NCI-H1694 treated with DMSO at 0.1 percent for 48 hours (cell line): ENCODE measurements at places on chromosomes 6 and 20.

DNA sequence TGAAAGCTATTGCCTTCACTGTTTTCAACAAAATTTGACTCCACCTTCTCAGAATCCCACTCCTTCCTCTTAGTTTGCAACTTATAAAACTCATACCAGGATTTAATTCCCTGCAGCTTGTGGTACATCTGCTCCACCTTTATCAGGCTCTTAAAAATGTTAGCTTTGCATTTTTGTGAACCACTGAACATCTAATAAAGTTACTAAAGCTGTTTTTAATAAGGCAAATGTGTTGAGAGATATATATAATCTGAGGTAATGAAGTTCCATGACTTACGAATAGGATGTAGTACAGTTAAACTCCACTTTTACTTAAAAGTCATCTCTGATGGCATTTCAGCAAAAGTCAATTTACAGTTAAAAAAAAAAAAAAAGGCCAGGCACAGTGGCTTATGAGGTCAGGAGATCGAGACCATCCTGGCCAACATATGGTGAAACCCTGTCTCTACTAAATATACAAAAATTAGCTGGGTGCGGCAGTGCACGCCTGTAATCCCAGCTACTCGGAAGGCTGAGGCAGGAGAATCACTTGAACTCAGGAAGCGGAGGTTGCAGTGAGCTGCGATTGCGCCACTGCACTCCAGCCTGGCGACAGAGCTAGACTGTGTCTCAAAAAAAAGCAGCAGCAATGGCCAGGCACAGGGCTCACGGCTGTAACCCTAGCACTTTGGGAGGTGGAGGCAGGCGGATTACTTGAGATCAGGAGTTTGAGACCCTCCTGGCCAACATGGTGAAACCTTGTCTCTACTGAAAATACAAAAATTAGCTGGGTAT, 106.2 kb downstream of the KIF13A start:
- no peak for DNase-seq

- no peak for DNase-seq
Observed at GRCh38 chr20:61755971-61756845, 309.5 kb downstream of the TAF4 start.

DNA sequence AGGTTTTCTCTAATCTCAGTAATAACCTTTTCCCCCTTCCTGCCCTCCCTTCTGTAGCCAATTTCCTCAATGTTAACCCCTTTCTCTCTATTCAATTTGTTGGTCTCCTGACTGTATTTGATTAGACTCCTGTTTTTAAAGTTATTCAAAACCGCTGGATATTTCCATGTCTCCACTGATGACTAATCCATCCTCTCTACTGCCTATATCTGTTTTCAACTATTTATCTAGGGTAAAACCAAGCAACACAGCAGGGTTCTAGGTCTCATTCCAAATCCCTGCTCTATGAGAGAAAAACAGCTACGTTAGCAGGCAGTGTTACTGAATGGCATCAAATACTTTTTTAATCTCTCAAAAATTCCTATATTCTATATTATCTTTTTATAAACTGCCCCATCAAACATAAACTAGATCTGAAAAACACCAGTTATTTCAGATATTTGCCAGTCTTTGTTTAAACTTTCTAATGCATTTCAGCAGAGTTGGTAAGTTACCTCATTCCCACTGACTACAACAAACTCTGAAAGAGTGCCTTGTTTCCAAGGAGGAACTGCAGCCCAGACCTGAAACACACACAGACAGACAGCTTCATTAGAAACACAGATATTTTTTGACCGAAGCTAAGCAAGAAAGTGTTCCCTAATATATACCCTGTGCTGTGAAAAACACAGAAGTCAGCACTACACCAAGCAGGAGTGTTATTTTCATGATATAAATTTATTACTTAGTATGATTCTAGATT, 8.2 kb downstream of the RTN4IP1 start:
- DNase-seq = no peak

GRCh38 chr6:52359403-52359802, 2.5 kb upstream of the PAQR8 start:
- no peak for DNase-seq

- no peak for DNase-seq
Observed at GRCh38 chr20:61204206-61204605, 47.9 kb upstream of the CDH4 start.

- no peak for DNase-seq
Observed at GRCh38 chr6:148142821-148143220, 199.8 kb upstream of the SASH1 start.

DNA sequence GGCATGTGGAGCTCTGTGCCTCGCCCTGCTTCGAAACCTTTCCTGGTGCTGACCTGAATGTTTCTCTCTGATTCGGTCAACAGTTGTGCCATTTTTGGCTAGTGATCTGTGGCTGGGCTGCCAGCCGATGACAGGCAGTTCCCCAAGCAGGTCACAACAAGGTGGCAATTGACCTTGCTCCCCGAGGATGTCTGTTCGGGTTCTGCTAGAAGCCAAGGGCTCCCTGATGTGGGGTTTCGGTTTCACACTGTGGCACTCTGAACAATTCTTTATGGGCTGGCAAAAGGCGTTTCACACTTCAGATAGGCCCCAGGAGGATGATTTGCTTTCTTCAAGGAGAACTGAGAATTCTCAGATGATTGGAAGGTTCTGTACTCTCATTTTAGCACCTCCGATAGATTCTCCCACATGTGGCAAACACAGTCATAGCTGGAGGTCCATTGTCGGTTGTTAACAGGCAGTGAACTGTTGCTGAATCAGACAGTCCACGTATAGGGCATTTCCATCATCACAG, 135.6 kb downstream of the SLC24A3 start:
- no peak for DNase-seq

GRCh38 chr20:4972506-4973251, 28.6 kb downstream of the SLC23A2 start:
- no peak for DNase-seq

- no peak for DNase-seq
Observed at GRCh38 chr6:63862486-63863198, 227.0 kb downstream of the PHF3 start.

DNA sequence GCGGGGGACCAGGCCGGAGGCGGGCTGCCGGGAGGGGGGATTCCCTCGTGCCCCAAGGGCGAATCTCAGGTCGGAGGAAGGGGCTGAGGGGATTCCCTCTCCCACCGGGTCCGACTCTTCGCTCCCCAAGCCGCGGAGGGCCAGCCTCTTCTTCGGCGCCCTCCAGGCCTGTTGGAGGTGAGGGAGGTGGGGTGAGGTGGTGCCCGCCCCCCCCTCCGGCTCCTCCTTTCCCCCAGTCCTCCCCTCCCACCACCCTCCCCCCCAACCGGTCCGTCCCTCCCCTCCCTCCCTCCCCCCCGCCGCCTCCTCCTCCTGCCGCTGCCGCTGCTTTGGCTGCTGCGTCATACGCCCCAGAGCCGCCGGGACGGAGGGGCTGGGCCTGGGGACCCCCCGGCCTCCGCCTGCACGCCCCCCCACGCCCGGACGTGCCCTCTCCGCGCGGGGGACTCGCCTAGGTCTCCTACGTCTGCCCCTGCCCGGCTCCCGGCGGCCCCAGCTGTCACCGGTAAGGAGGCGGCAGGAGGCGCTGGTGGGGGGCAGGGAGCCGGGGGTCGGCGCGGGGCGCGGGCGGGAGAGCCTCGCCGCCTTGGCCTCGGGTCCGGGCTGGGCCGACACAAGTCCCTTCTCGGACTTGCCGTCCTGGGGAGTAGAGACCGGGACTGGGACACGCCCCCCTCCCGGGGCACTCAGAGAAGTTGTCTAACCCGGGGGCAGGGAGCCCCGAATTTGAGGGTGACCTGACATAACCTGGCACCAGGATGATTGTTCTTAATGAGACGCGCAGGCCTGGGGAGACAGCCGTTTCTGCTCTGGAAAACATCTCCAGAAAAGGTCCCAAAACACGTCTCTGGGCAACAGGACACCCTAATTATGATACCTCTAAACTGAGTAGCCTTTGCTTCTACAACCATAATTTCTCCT, at the start of gene PHF1:
TSS of gene PHF1 (plus strand) at position 304 of the 921 bp plus-strand sequence. CDS start 1,250 bp downstream, outside the sequence.
- no peak for DNase-seq

- no peak for DNase-seq
Observed at GRCh38 chr6:17930321-17930993, 57.0 kb downstream of the KIF13A start.

DNA sequence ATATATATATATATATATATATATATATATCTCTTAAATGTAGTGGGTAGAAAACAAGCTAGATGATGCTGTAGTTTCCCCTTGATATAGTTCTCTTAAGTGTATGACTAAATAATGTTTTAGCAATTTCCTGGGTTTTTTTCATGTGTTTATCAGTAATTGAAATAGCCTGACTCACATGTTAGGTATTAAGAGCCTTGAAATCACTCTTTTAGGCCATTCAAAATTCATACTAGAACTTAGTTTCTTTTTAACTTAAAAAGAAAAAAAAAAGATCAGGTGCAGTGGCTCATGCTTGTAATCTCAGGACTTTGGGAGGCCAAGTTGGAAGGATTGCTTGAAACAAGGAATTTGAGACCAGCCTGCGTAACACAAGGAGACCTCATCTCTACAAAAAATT, 44.1 kb downstream of the NKX2-4 start:
- no peak for DNase-seq

GRCh38 chr6:29183594-29183993, 12.9 kb downstream of the OR2J2 start:
- no peak for DNase-seq

DNA sequence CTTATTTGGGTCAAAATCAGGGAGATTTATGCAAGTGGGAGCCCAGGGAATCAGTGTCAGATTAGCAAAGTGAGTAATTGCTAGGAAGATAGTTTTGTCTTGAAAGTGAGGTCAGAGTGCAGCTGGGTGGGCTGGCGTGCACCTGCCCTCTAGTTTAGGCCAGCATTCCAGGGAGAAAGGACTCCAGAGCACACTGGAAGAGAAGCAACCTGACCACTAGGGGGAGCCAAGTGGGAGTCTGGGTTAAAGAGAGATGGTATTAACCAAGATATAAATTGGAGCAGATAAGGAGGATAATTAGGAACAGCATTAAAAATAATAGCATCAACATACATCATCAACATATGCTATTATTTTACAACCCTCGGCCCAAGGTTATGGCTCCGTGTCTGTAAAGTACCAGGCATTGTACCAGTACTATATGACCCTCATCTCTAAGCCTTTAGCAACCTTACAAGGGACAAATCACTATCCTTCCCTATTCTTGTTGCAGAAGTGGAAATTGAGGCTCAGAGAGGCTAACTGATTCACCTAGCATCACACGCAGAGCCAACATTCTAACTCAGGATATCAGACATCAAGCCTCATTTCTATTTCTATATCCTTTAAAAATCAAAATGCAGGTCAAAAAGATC, 57.8 kb downstream of the SLC2A10 start:
- DNase-seq = peak; percentile 20

DNA sequence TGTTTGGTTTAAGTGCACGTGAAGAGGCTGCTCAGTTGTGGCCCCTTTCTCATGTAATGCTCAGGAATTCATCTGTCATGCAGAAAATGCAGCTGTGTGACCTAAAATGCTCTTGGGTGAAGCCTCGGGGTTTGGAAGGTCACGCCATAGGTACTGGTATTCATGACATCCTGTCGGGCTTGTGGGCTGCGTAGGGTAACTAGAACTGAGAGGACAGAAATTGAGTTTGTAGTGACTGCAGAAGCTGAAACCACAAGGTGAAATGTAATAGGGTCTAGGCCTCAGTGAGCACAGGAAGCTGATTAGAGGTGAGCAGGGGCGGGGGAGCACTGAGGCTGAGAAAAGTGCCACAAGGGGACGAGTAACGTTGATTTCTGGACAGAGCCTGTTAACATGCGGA, 128.8 kb downstream of the SOBP start:
- no peak for DNase-seq

DNA sequence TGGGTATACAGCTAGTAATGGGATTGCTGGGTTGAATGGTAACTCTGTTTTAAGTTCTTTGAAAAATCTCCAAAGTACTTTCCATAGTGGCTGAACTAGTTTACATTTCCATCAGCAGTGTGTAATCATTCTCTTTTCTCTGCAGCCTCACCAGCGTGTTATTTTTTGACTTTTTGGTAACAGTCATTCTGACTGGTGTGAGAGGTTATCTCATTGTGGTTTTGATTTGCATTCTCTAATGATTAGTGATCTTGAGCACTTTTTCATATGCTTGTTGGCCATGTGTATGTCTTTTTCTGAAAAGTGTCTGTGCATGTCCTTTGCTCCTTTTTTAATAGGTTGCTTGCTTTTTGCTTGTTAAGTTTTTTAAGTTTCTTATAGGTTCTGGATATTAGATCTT, 194.2 kb upstream of the PHACTR1 start:
- no peak for DNase-seq

DNA sequence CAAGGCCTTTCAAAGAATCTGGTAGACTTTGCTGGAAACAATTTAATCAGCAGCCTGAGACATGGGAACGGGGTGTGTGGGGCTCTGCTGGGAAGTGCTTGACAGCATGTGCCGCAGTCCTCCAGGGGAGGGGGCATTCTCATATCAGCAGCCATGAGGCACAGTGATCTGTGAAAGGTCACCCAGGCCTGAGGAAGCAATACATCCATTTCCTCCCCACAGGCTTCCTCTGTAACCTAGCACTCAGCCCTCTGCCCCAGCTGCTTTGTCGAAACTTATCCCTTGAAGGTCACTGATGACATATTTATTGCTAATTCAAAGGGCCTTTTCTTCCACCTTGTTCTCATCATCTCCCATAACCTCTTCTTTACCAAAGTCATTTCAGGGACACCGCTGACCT, 103.3 kb downstream of the TNFAIP3 start:
- no peak for DNase-seq

GRCh38 chr6:134850721-134851305, 99.1 kb downstream of the ALDH8A1 start:
- DNase-seq = no peak

GRCh38 chr20:60255415-60255814, 297.2 kb downstream of the CDH26 start:
- no peak for DNase-seq

- DNase-seq = no peak
Observed at GRCh38 chr20:50659975-50660670, 31.2 kb downstream of the RIPOR3 start.

DNA sequence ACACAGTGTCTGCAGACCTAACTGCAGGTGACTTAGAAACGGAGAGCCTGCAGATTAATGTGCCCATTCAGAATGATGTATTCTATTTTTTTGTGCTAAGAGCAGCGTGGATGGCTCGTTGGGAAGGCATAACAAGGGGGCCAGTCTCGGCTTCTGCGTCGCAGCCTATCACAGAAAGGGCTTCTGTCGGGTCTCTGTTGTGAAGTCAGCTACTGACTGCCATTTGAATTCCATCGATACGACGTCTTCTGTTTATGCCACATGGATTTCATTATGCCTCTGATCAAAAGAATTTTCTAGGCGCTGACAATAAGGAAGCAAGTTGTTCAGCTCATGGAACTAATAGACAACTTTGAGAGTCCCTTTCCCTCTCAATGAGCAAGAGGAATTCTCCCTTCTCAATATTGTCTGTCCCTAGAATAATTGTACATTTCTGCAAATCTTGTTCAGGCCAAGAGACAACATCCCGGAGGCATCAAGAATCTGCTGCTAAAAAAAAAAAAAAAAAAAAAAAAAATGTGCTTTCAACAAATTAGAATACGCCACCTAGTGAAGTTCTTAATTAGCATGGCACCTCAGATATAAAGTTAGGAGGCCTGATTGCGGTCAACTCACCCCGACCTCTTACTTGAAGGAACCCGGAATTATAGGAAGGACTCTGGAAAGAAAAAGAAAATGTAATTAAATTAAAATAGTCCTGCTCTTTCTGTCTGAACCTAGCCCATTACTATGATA, 223.9 kb downstream of the TSHZ2 start:
- DNase-seq = no peak

- DNase-seq = no peak
Observed at GRCh38 chr20:9203081-9203447, 134.2 kb downstream of the PLCB4 start.

- no peak for DNase-seq
Observed at GRCh38 chr6:29984992-29985391, 42.7 kb downstream of the HLA-A start.

- DNase-seq = no peak
Observed at GRCh38 chr6:14730654-14731053, 515.2 kb upstream of the JARID2 start.
